ENCODE measurements at places on chromosomes 4 and X.
A peak's percentile ranks its signal among the peaks of the same experiment; 100 is the strongest.

- H3K27ac ChIP-seq: no peak overlapping the region
- no peaks in the 10 kb centered on the region for H3K27me3 ChIP-seq
- H3K36me3 ChIP-seq: no peaks in the 10 kb centered on the region
These were observed 1.3 kb upstream of the INTU start for GRCh38 chr4:127631420-127631819.

DNA sequence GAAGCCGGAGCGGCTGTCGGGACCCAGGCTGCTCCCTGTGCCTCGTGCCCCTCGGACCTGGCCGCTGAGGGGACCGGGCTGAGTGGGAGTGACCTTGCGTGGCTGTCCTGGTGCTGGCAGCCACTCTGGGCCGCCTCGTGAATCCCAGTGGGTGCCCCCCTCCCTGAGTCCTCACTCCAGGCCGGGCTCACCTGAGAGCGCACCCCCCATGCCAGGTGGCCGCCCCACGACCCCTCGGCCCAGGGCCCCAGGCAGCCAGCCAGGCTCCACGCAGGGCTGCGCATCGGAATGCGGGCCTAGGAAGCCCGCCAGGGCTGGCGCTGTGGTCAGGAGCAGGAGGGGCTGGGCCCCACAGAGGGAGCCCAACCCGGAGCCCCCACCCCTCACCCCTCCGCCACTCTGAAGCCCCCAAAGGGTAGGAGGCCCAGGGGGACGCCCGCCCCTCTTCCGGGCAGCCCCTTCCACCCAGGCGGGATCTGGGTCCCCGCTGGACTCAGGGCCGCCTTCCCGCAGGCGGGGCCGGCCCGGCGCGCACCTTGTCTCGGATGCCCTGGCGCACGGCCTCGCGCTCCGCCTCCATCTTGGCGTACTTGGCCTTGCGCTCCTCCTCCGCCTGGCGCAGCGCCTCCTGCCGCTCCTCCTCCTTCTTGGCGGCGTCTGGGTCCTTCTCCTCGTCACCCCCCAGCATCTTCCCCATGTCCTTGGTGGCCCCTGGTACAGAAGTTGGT, 33.9 kb downstream of the CPLX1 start:
- H3K4me3 ChIP-seq: no peak overlapping the region
- peaks cover 30% of the 10 kb centered on the region for H3K4me1 ChIP-seq
- no peak for DNase-seq
- no peaks in the 10 kb centered on the region for H3K36me3 ChIP-seq
- no peak overlapping the region for H3K27ac ChIP-seq

- no peaks in the 10 kb centered on the region for H3K27me3 ChIP-seq
- no peak overlapping the region for H3K4me3 ChIP-seq
- no peak overlapping the region for H3K27ac ChIP-seq
- DNase-seq: no peak
- no peaks in the 10 kb centered on the region for H3K4me1 ChIP-seq
- no peaks in the 10 kb centered on the region for H3K36me3 ChIP-seq
These were observed 15.6 kb downstream of the CXorf66 start for GRCh38 chrX:139949703-139950102.

- no peak overlapping the region for H3K4me3 ChIP-seq
- peaks cover 25% of the 10 kb centered on the region for H3K36me3 ChIP-seq
- peak overlapping the region; percentile 16 for H3K27ac ChIP-seq
- peaks cover 15% of the 10 kb centered on the region for H3K4me1 ChIP-seq
- DNase-seq: no peak
These were observed 138.4 kb downstream of the CBR4 start for GRCh38 chr4:168871632-168872031.
